Large intestine (tissue), 12 donors: ENCODE measurements at places on chromosomes 7 and 10. TPM values are rescaled to one million over a fixed set of nuclear protein-coding genes. Genes with fewer than 3 reads are reported as not detected.

GRCh38 chr10:105702211-105702610 is 1061.1 kb downstream of the SORCS3 start:
- no peak for DNase-seq

Gene FKBP6
- 0.04 TPM for polyA plus RNA-seq

GRCh38 chr7:117072620-117073118 is 119.4 kb downstream of the ST7 start:
- no peak for DNase-seq

Gene HMX3
- 1.5 TPM for polyA plus RNA-seq

Gene GIMAP2
- polyA plus RNA-seq: 9.3 TPM

- DNase-seq: no peak
These were observed 40.3 kb downstream of the NEURL1 start for GRCh38 chr10:103533827-103534226.

Gene AZGP1
- polyA plus RNA-seq: 13.9 TPM

DNA sequence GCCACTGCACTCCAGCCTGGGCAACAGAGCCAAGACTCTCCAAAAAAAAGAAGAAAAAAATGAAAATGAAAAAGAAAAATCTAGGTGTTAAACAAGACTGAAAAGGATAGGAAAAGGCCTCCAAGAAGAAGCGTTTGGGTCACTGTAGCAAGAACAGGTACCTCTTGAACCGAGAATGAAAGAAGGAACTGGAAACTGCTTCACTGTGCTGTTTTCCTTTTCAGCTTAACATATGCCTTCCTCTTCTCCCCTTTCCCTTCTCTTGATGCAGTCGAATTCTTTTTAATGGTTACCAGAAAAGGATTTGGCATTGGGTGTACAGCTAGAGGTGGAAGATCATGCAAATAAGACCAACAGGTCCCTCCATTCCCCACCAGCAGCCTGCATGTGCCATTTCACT is 28.1 kb downstream of the LRRC4 start:
- no peak for DNase-seq

Gene SLC26A4
- polyA plus RNA-seq: 0.28 TPM

DNA sequence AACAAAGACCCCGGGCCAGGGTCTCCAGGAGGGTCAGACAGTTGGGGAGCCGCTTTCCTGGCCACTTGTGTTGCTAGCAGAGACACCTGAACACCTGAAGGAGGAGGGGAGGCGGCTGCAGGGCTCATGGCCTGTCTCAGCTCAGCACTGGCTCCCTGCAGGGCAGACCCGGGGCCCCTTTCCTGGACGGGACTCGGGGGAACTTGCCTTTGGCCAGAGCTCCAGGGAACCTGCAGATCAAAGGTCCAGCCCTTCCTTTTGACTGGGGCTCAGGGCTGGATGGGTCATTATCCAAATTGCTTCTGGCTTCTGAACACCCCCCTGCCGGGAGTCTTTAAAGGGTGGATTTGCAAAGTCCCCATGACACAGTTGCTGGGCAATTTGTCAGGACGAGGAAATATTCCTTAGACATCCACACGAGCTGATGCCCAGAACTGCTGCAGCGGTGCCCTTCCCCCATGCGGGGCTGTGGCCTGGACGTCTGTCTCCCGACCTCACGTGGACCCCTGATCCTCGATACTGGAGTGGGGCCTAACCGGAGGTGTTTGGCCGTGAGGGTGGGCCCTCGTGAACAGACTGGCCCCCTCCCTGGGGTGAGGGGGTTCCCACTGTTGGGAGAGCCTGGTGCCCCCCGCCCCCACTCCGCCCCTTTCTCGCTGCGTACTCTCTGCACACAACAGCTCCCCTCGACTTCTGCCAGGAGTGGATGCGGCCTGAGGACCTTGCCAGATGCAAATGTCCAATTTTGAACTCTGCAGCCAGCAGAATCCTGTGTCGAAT is 194.3 kb downstream of the ELFN1 start:
- DNase-seq: no peak

Gene HOXA7
- polyA plus RNA-seq: 2.3 TPM

- DNase-seq: no peak
These were observed 20.9 kb downstream of the FOXK1 start for GRCh38 chr7:4702961-4703512.

Gene MGMT
- polyA plus RNA-seq: 18.0 TPM

Gene STOX1
- 5.8 TPM for polyA plus RNA-seq

- DNase-seq: no peak
These were observed 113.6 kb downstream of the LSMEM1 start for GRCh38 chr7:112594397-112594796.

Gene HACD1
- 18.6 TPM for polyA plus RNA-seq

DNA sequence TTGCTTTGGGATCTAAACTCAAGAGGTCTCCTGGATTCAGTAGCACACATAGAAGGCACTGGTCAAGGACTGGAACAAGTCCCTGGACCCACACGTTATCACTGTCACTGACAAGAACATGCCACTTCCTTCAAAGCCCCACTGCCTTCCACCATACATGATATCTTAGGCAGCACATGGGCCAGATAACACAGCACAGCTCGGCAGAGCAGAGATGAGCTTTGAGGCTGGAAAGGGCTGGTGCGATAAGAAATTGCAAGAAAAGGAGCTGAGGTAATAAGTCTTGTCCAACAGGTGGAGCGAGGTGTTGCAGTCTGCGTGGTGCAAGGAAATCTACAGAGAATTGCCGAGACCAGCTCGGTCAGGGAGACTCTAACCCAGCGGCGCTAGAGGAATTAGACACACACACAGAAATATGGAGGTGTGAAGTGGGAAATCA is 139.8 kb upstream of the CDK13 start:
- DNase-seq: peak; percentile 79

GRCh38 chr7:2237109-2237602 is 4.4 kb upstream of the MAD1L1 start:
- no peak for DNase-seq

- no peak for DNase-seq
These were observed 237.7 kb upstream of the PRKCQ start for GRCh38 chr10:6817770-6818169.

GRCh38 chr7:1588978-1589377 is 19.1 kb upstream of the PSMG3 start:
- no peak for DNase-seq

GRCh38 chr10:79159785-79160184 is 91.0 kb downstream of the ZMIZ1 start:
- no peak for DNase-seq

DNA sequence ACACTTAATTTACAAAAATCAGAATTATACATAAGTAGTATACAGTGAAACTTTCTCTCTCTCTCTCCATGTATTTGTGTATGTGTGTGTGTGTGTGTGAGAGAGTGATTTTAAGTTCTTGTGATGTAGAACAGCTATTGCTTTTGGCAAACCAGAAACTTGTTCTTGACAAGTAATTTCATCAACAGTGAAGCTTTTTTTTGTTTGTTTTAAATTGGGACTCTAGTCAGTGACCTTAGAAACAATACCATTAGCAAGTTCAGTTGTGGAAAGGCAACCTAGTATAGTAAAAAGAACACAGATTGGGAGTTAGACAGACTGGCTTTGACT is 319.1 kb downstream of the PTEN start:
- DNase-seq: no peak

Gene CASP7
- 31.3 TPM for polyA plus RNA-seq

GRCh38 chr7:16114633-16115032 is 306.7 kb downstream of the CRPPA start:
- DNase-seq: no peak

DNA sequence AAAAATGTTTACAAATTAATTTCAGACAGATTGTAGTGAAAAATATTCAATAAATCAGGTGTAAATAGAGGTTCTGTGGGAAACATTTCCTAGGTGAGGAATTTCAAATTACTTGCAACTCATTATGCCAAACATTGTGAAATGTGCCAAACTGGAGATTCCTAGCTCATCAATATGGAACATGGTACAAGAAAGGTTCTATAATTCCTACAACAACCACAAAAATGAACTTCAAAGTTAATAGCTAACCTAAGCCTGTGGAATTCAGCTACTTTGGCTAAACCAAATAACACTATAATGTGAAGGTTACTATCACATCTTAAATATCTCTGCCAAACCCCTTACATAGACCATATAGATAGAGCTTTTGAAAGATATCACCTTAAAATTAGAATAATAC is 223.3 kb upstream of the HGF start:
- DNase-seq: no peak

- DNase-seq: peak; percentile 48
These were observed 174.2 kb downstream of the PTN start for GRCh38 chr7:137169282-137169698.

Gene MEIG1
- polyA plus RNA-seq: 0.33 TPM

DNA sequence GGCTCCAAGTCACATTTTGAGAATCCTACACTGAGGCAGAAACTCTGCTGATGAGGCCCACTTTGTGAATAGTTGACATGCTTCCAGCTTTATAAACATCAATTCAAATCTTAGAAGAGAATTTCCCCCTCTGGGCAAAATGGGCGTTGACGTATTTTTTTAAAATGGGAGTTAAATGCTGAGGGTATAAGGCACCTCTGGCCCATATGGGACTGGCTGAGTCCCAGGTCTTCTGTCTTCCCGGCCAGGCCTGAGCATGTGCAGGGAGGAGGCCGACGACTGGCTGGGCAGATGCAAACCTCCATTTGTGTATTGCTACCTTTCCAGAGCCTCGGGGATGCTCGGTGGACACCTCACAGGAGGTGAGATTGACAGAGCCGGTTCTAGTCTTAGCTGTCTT is 37.7 kb downstream of the BUB3 start:
- no peak for DNase-seq

- DNase-seq: no peak
These were observed 25.1 kb downstream of the TBXAS1 start for GRCh38 chr7:139854124-139854511.

DNA sequence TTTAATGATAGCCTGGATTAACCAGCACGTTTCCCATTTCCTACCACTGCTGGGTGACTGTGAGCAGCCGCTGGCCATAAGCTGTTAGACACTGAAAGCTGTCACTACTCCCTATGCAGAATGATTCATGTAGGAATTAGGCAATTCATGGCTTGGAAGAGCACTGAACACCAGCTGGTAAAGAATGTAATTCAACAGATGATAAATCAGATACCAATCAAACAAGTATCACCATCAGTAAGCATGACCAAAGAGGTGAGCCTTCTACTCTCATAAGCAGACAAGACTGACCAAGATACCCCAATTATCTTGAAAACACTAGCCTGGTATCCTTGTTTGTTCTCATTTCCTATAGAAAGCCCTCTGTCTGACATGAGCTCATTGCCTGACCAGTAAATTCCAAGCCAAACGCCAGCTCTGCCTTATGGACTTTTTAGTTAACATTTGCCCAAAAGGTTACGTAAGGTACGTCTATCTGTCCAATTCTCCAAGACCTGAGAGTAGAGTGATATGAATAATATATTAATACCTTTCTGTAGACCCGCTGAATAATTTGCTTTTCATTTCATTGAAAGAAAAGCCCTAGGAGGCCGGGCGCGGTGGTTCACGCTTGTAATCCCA is 127.7 kb downstream of the ELMO1 start:
- no peak for DNase-seq

Gene TBL2
- polyA plus RNA-seq: 37.6 TPM

Gene GPR37
- polyA plus RNA-seq: 2.2 TPM

Gene CPA5
- 0.15 TPM for polyA plus RNA-seq

Gene AKR1C2
- 10.2 TPM for polyA plus RNA-seq

DNA sequence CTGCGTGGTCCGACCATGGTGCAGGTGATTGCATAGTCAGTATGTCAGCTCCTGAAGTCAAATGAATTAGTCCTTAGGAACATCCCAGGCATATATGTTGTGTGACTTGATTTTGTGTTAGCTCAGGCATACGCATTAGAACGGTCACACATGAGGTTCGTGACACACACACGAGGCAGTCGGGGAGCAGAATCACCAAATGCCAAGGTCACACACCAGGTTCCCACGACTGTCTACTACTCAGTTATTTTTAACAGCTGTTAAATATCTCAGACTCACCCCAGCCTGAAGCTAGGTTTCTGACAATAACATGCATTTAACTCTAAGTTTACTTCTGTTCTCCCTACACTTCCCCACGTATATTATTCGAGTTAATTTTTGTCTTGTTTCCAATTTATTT is 54.8 kb downstream of the DYNC2I1 start:
- DNase-seq: no peak

GRCh38 chr7:63900394-63901203 is 98.0 kb upstream of the ZNF722 start:
- DNase-seq: peak; percentile 34

Gene OR6V1
- not detected for polyA plus RNA-seq
